ENCODE measurements at places on chromosomes 1 and 21. TPM values are rescaled to one million over a fixed set of nuclear protein-coding genes. Genes with fewer than 3 reads are reported as not detected.

The LCE6A gene
- not detected for total RNA-seq

DNA sequence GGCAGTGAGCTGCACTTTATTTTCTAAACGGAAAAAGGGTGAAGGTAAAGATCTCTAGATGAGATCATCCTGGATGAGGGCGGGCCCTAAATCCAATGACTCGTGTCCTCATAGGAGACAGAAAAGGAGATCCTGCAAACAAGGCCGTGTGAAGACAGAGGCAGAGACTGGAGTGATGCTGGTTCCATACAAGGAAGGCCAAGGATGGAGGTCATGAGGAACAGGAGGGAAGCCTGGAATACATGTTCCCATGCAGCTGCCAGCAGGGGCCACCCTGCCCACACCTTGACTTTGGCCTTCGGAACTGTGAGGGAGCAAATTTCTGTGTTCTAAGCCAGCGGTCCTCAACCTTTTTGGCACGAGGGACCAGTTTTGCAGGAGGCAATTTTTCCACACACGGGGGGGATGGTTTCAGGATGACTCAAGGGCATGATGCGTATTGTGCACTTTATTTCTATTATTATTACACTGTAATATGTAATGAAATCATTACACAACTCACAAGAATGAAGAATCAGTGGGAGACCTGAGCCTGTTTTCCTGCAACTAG lies 94.3 kb downstream of the PSMG1 start:
- no peak for DNase-seq

- DNase-seq = no peak
Observed at GRCh38 chr21:15627011-15627410, 102.8 kb upstream of the USP25 start.

GRCh38 chr1:181488866-181489265 lies 5.5 kb downstream of the CACNA1E start:
- no peak for DNase-seq

- DNase-seq = no peak
Observed at GRCh38 chr1:225539069-225539468, 111.2 kb upstream of the LBR start.

The SDE2 gene
- 22.3 TPM for total RNA-seq

GRCh38 chr1:154978360-154978759 lies 3.9 kb downstream of the CKS1B start:
- no peak for DNase-seq

DNA sequence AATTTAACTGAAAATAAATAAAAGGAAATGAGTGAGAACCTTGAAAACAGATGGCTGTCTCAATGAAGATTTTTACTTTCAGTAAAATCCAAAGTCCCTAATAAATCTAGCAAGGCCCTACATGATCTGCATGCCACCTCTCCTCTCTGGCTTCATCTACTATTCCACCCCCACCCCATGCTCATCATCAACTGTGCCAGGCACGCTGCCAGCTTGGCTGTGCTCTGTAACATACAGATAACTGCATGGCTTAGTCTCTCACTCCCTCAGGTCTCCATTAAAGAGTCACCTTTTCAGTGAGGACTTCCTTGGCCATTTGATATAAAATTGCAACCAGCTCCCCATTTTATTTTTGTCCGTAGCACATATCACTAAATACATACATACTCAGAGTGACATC lies 26.7 kb downstream of the RGSL1 start:
- no peak for DNase-seq

The GBP6 gene
- total RNA-seq = 0.46 TPM

DNA sequence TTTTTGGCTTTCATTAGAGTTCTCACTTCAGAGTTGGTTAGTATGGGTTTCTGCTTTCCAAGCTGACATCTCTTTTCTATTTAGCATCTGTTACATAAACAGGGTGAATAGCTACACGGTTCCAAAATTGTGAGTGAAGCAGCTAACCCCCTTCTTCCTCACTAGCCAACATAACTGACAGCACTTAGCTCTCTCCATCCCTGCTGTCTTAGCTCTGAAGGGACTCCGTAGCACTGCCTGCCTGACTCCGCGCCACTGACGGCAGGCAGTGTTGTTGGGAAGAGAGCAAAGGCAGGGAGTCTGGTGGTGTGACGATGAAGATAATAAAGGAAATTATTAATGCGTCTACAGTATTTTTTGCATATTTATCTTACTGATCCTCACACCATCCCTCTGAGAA lies 247.0 kb downstream of the PTBP2 start:
- no peak for DNase-seq

The EXOSC10 gene
- 60.9 TPM for total RNA-seq

- no peak for DNase-seq
Observed at GRCh38 chr1:183363972-183364371, 54.2 kb downstream of the NMNAT2 start.

The OR2AJ1 gene
- total RNA-seq = not detected

- DNase-seq = no peak
Observed at GRCh38 chr1:34711485-34711884, 43.4 kb upstream of the GJB5 start.

The VSIG8 gene
- total RNA-seq = not detected

The SLC5A3 gene
- total RNA-seq = 13.7 TPM

The CD160 gene
- 0.89 TPM for total RNA-seq

GRCh38 chr21:38645282-38645681 lies 147.0 kb upstream of the ERG start:
- DNase-seq = no peak

GRCh38 chr21:28337315-28337714 lies 655.4 kb downstream of the LTN1 start:
- no peak for DNase-seq

The RGS1 gene
- total RNA-seq = 52.0 TPM

The HES2 gene
- total RNA-seq = 1.8 TPM

The HSD3B1 gene
- not detected for total RNA-seq

- no peak for DNase-seq
Observed at GRCh38 chr1:1006305-1007159, 6.6 kb upstream of the HES4 start.

DNA sequence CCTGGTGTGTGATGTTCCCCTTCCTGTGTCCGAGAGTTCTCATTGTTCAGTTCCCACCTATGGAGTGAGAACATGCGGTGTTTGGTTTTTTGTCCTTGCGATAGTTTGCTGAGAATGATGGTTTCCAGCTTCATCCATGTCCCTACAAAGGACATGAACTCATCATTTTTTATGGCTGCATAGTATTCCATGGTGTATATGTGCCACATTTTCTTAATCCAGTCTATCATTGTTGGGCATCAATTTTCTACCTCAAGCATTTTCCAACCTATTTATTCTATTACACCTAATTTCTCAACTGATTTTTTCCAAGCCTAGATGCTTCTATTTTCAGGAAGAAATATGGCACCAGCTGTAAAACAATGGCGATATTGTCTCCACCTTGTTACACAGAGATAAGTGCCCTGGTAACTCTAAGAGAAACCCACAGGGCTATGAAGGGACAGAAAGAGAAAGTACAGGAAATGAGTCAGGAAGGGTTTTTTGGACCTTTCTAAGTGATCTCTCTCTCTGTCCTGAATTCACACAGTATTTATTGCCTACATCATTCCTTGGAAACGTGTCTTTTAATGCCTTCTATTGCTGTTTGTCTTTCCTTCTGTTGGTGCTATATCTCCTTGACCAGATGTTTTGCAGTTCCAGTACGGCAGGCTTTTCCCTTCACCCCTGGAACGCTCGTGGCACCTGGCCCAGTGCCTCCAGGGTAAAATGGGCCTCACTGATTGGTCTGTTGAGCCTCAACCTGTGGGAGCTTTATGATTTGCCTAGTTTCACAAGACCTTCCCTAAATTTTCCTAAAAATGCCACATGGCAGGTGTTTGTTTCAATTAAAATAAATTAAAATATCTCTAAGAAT lies 14.6 kb upstream of the JAK1 start:
- DNase-seq = no peak

- DNase-seq = no peak
Observed at GRCh38 chr21:42379426-42380215, 13.3 kb upstream of the TFF1 start.

GRCh38 chr1:150127868-150128267 lies 21.8 kb upstream of the PLEKHO1 start:
- DNase-seq = no peak

- no peak for DNase-seq
Observed at GRCh38 chr1:230310381-230311163, 115.6 kb downstream of the PGBD5 start.

DNA sequence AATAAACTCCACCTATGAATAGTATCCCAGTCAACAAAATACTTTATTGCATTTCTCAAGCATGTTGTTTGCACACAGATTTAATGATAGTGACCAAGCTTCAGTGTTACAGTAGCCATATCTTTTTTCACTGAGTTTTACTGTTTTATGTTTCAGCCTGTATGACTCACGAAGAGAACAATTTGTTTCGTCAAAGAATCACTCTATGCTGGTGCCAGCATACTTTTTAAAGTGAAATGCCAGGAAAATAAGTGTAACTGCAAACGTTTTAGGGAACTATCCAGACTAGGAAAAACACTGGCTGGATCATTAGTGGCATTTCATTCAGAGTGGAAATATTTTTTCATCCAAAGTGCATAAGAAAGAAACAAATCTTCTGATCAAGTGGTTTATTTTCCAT lies 210.8 kb downstream of the COL11A1 start:
- no peak for DNase-seq

The OR2T2 gene
- total RNA-seq = not detected

The PODN gene
- total RNA-seq = 68.1 TPM

GRCh38 chr1:202765721-202766120 lies 42.5 kb downstream of the KDM5B start:
- DNase-seq = no peak

- DNase-seq = peak; percentile 43
Observed at GRCh38 chr21:34890724-34891612, 158.1 kb downstream of the RUNX1 start.

- no peak for DNase-seq
Observed at GRCh38 chr1:182229451-182229850, 162.1 kb downstream of the GLUL start.

DNA sequence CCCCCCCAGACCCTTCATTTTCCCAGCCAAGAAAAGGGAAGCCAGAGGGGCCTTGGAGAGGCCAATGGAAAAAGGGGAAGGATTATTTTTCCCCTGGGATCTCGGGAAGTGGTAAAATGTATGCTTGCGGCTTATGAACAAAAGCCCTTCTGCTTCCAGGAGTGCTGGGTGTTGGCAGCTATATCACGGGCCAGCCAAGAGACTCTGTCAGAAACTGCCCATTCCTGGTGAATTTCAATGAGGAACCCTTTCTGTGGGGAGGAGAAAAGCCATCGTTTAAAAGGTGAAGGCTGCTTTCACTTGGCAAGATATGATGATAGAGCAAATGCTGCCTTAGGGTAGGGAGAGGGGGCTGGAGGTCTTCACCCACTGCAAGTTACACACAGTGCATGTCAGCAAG lies 69.7 kb upstream of the ZC3H12A start:
- no peak for DNase-seq

GRCh38 chr1:208083016-208083714 lies 161.0 kb downstream of the PLXNA2 start:
- DNase-seq = no peak

DNA sequence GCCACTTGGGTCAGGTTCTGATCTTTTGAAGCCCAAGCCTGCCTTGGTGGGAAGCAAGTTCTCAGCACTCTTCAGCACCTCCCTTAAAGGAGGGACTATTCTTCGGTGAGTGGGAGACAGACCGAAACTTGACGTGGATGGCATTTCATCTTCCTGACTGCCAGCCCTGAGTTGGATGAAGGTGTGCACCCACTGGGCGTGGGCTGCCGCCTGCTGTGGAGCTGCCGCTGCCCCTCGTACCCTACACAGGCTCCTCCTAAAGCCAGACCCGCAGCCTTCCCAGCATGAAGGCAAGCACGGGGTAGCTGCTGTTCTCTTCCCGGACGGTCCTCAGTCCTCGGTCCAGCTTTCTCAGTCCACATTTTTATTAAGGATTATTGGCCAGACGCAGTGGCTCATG lies 84.2 kb downstream of the SLC66A1 start:
- DNase-seq = no peak

The KCNN3 gene
- total RNA-seq = 5.2 TPM

The KDF1 gene
- 12.6 TPM for total RNA-seq

The CALML6 gene
- not detected for total RNA-seq

DNA sequence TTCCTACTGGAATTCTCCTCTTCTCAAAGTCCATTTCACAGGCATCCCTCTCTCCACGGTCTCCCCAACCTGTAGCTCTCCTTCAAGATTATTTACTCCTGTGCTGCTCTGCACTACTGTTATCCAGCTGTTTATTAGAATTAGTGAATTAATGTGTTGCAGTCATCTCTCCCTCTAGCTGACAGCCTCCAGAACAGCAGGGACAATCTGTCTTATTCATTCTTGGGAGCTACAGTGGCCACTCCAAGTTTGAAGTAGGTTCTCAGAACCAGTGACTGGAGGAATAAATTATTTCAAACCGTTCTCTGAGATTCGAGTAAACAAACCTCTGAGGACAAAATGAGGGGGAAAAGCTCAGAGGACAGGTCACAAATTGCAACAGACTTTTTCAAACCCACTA lies 330.9 kb downstream of the RRAGC start:
- DNase-seq = peak; percentile 35

- DNase-seq = no peak
Observed at GRCh38 chr1:163399976-163400601, 78.3 kb downstream of the NUF2 start.

- DNase-seq = no peak
Observed at GRCh38 chr1:110607536-110608230, 1.5 kb upstream of the KCNA2 start.

- DNase-seq = no peak
Observed at GRCh38 chr1:208763971-208764370, 519.8 kb upstream of the PLXNA2 start.

The OR2T12 gene
- not detected for total RNA-seq

GRCh38 chr1:87103074-87103473 lies 188.6 kb downstream of the HS2ST1 start:
- no peak for DNase-seq

DNA sequence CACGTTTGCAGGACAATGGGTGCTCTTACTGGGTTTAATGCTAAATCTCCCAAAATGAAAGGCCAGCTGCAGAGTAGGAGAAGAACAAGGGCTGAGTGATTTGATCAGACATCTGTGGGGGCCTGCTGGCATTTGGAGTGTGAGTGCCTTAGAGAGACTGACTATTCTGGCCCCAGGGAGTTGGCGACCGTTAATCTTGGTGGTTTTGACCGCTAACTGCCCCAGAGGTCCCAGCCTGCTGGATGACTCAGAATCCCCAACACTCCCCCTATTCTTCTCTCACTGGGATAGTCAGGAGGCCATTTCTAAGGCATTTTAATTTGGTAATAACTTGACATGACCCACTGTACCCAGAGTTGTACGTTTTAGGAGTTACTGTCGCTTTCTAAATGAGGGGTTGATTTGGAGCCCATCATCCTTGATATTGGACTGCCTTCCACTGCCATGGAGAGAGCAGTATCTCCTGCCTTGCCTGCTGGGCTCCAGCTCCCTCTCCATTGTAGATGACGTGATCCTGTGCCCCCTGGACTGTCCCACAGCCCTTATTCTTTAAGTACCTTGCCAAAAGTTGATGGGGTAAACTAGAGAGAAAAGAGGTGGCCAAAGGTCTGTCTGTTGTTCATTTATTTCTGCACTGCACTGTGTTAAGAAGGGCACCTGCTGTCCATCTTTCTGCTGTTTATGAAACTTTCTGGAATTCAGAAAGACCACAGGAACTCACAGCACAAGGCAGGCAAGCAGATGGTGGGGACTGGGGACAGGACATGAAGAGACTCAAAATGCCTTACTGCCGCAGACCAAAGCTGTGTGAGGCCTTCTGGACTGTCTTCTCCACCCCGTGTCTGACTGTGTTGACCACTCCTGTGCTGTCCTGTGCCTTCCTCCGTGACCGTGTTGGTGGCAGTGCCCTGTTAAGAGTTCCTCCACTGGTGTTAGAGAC lies 98.2 kb upstream of the ARTN start:
- no peak for DNase-seq

The GIPC2 gene
- total RNA-seq = 4.1 TPM

- peak; percentile 87 for DNase-seq
Observed at GRCh38 chr1:23216771-23217420, 406 bp downstream of the HTR1D start.

The MANEAL gene
- total RNA-seq = 3.1 TPM

Measured in upper lobe of left lung (tissue), 6 donors.